ENCODE measurements at places on chromosomes 1 and 21. TPM values are rescaled to one million over a fixed set of nuclear protein-coding genes. Genes with fewer than 3 reads are reported as not detected.

PALMD gene
- not detected for total RNA-seq

CFAP45 gene
- total RNA-seq, result 1.6 TPM

PGLYRP4 gene
- total RNA-seq, result not detected

MINDY1 gene
- 7.0 TPM for total RNA-seq

XCL1 gene
- 11.7 TPM for total RNA-seq

CCDC27 gene
- total RNA-seq, result not detected

GUCA2A gene
- not detected for total RNA-seq

LAX1 gene
- 20.3 TPM for total RNA-seq

GRCh38 chr1:107532318-107532717, 391.5 kb downstream of the NTNG1 start:
- no peak for DNase-seq

GRCh38 chr1:173408886-173409285, 68.2 kb upstream of the PRDX6 start:
- DNase-seq, result no peak

DNA sequence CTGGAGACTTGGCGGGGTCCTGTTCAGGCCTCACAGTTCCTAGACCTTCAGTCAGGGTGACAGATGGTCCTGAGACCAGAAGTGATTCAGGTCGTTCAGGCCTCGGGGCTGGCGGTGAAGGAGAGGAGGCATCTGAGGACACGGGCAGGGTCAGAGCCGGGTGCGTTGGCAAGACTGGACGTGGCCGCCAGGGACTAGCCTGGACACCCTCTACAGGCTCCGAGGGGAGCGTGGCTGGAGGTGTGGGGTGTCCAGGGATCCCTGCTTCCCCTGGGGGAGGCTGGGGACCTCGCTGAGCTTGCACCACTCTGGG, 64.0 kb upstream of the TARDBP start:
- no peak for DNase-seq

GRCh38 chr1:114181356-114181755, 27.7 kb upstream of the SYT6 start:
- no peak for DNase-seq

- DNase-seq, result no peak
Measured at GRCh38 chr1:12011998-12012397, 7.3 kb upstream of the MIIP start.

GRCh38 chr1:223872308-223872901, 26.7 kb upstream of the TP53BP2 start:
- DNase-seq, result no peak

GRCh38 chr1:207069858-207070506, 16.9 kb downstream of the PFKFB2 start:
- DNase-seq, result no peak

- DNase-seq, result no peak
Measured at GRCh38 chr1:117609471-117609911, 3.6 kb downstream of the TENT5C start.

DNA sequence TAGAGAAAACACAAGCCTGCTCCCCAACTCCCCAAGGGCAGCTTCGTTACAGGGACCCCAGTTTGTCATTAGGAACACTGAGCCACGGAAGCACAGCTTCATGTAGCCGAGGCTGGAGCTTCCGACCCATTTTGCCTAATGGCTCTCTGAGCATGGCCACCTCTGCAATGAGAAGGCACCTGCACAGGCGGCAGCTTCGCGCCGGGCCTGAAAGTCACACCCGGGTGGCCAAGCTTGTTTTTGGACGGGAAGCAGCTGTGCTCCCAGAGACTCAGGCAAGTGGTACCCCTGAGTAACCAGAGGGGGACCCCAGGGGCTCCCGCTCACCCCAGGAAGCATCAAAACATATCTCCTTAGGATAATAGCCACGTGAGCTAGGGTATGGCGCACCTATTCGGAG, 80.9 kb downstream of the SLC66A1 start:
- DNase-seq, result no peak

All from activated CD8-positive, alpha-beta memory T cell treated with anti-CD3 and anti-CD28 coated beads, Interleukin-2, amount 10 ng/mL, durations not matched to agents 7 days and 5 days (primary cell).